ENCODE measurements at places on chromosomes 3 and 15.

GRCh38 chr3:98188545-98188944, 22.0 kb downstream of the OR5H15 start:
- DNase-seq, result no peak

GRCh38 chr15:33963831-33964664, 4.2 kb upstream of the CHRM5 start:
- no peak for DNase-seq

DNA sequence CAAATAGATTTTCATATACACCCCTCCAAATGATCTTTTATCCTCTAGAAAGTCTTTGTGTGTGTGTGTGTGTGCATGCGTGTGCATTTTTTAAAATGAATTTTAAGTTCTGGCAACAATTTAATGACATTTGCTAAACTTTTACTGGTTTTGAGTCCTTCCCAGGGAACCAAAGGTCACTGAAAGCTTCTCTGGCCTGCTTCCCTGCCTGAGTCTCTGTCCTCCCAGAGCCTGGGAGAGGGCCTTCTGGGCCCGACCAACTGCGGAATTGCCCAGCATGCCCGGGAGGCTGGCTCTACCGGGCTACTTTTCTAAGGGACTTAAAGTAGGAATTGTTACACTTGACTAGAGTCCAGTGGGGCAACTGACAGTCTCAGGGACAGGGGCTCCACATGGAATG, 7.4 kb upstream of the RBPMS2 start:
- DNase-seq, result no peak

DNA sequence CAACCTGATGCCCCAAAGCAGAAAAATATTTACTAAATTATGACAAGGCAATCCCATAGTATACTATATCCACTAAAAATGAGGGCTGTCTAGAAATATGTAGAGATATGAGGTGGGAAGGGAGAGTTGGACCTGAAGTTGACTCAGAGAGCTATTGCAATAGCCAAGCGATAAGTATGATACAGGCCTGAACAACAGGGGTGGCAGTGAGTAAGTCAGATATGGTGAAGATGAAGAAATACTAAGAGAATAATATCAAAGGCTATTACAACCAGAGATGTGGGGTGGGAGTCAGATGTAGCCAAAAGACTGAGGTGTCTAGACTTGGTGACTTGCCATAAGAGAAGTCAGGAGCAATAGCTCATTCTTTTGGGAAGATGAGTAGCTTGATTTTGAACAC, 9.2 kb downstream of the HSPBAP1 start:
- DNase-seq, result no peak

DNA sequence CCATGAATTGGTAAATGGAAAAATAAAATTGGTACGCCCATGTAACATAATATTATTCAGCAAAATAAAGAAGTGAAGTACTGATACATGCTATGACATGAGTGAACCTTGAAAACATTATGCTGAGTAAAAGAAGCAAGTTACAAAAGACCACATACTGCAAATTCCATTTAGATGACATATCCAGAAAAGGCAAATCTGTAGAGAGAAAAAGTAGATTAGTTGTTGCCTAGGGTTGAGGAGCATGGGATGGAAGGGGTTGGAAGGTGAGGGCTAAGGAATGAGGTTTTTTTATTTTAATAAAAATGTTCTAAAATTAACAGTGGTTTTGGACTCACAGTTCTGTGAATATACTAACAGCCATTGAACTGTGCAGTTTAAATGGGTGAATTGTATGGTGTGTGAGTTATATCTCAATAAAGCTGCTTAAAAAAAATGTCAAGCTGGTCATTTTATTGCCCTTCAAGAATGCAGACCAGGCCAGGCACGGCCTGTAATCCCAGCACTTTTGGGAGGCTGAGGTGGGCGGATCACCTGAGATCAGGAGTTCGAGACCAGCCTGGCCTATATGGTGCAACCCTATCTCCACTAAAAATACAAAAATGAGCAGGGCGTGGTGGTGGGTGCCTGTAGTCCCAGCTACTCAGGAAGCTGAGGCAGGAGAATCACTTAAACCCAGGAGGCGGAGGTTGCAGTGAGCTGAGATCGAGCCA, 8.1 kb upstream of the DLG1 start:
- no peak for DNase-seq

- no peak for DNase-seq
These were observed 8.5 kb upstream of the CHD2 start for GRCh38 chr15:92891533-92892200.

DNA sequence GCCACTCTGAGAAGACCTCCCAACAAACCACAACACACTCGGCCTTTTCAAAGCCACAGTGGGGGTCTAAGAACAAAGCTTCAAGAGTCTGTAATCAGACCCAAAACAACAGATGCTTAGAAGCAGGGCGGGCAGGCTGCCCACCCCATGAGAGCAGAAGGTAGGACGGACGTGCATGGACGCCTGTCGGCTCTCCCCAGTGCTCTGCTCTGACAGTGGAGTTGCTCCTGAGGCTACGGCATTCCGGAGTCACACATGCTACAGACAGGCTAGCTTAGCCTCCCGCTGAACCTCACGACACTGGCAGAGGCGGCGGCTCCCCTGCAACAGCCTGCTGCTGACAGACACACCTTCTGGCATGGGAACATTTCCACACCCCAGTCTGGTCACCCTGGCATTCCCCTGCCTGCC, 33.5 kb downstream of the SLCO2A1 start:
- no peak for DNase-seq

DNA sequence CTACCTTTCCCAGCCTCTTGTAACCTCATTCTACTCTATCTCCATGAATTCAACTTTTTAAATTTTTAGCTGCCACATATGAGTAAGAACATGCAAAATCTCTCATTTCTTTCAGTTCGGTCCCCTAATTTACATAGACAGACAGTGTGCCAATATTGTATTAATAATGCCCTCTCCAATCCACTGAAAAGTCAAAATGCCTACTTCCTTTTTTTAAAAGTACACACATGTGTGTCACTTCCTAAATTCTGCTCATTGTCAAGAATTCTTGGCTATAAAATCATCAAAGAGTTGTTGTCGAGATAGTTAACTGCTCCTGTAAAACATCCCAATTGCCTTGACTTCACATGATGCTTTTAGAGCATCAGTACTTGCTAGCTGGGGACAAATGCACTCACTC, 84.2 kb upstream of the IL12A start:
- no peak for DNase-seq

DNA sequence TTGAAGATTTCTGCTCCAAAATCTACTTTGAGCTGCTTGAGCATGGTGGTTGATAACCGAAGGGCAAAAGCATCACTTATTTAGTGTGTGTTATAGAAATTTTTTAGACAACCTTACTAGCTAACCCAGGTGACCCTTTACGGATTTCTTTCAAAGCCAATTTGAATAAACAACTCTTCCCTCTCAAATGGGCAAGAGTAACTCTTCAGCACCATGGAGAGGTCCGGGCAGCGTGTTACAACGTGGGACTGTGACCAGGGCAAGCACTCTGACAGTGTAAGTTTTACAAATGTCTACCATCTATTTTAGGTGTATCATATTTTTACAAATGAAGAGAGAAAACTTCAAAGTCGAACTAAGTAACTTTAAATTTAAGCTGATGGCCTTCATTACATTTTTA, 471.8 kb downstream of the MFSD1 start:
- DNase-seq, result no peak

DNA sequence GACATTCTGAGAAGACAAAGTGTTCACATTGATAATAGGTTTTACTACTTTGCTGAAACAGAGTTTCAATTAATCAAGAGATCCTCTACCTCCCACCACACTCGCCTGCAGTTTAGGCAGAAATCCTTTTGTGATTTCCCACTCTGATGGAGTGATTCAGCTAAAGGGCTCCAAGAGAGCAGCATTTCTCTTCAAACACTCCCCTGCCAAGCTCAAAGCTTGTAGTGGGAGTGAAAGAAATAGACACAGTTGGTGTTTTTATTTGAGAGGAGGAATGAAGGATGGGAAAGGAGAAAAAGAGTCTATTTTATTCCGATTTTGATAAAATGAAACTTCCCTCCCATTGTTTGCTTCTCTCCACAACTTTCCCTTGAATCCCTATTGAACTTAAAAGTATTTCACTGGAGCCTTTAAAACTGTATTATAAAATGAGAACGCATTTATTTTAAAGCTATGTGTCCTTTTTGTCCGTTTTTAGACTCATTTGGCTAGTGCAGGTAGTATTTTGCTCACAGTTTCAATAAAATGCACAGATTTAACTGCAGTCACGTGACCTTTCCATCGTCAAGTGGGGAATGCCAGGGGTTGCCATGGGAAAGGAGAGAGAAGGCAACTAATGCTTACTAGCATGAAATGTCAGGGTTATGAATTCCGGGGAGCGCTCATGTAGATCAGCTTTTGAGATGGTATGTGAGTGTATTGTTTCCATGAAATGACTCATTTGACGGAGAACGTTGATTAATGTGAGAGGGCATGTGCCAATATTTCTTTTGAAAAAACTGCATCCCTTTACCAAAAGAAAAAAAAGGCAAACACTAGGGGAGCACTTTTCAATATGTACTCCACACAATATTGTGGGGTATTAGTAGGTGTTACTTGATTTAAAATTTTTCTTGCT, 7.7 kb upstream of the OSBPL11 start:
- no peak for DNase-seq

DNA sequence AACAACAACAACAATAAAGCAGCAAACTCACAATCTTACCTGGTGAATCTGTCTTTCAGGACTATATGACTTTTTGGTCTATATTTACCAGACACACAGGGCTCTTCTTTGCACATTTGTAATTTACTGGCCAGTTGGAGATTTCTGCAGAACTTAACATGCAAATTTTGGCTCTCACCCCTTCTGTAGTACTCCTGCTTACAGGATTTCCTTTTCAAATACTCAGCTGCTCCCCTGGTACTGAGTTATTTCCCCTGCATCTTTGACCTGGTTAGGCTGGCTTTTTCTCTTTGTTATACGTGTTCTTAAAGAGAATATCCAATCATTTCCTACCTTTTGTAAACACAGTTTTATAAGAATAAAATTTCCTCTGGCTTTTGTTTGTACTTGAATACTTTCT, 228.0 kb downstream of the MBNL1 start:
- no peak for DNase-seq

DNA sequence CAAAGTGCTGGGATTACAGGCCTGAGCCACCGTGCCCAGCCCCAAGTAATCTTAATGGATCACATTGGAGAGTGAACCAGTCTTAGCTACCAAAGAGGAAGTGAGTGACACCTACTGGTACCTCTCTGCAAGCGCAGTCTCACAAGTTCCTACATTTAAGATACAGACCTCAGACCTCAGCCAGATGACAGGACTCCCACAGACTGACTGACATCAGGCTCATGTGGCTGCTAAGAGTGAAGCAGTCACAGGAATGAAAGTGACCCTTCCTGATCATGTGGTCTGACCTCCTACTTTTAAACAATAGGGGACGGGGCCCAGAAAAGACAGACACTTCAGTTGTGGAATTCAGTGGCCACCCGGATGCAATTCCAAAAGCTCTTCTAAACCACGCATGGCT, 36.3 kb upstream of the GNB5 start:
- peak; percentile 17 for DNase-seq

All from stimulated activated CD4-positive, alpha-beta T cell treated with anti-CD3 and anti-CD28 coated beads, Interleukin-1b, Interleukin-23, amount 100 ng/mL, for 1 hour (primary cell).